ENCODE measurements at places on chromosomes 1 and 21.

DNA sequence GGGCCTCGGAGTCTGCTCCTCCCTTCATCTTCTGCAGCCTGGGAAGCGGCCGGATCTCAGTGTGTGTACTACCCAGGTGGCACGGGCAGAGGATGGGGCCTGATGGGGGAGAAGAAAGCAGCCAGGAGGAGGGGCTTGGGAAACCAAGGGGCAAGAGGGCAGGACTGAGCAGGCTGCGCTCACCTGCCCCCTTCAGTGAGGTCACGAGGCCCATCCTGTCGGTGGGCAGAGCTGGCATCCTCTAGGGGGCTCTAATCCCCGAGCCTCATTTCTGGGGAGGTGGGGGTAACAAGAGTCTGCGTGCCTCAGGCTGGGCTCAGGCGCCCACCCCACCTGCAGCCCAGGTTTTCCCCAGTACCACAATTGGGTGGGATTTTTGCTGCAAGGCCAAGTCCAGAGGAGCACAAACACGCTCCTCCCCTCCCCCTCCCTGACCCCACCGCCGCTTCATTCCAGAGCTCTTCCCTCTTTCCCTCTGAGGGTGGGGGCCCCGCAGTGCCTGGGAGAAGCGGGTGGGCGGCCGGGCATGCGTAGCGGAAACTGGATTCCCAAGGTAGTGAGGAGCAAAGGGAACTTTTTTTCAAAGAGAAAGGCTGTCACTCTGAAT is 1.8 kb upstream of the WNT3A start:
- no peak for DNase-seq

DNA sequence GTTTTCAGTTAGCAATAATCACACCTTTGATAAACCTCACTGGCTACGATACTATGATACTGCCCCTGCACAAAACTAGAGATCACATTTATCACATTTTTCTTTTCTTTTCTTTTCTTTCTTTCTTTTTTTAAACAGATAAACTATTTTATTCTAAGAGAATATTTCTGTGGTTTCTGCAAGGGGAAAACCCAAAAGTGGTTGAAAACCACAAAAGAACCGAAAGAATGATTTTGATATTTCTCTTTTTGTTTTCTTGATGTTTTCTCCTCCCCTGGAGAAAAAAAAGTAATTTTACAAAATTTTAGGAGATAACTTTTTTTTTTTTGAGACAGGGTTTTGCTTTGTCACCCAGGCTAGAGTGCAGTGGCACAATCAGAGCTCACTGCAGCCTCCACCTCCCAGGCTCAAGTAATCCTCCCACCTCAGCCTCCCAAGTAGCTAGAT is 18.4 kb upstream of the FRRS1 start:
- DNase-seq: no peak

GRCh38 chr1:223045164-223045957 is 97.7 kb downstream of the TLR5 start:
- no peak for DNase-seq

DNA sequence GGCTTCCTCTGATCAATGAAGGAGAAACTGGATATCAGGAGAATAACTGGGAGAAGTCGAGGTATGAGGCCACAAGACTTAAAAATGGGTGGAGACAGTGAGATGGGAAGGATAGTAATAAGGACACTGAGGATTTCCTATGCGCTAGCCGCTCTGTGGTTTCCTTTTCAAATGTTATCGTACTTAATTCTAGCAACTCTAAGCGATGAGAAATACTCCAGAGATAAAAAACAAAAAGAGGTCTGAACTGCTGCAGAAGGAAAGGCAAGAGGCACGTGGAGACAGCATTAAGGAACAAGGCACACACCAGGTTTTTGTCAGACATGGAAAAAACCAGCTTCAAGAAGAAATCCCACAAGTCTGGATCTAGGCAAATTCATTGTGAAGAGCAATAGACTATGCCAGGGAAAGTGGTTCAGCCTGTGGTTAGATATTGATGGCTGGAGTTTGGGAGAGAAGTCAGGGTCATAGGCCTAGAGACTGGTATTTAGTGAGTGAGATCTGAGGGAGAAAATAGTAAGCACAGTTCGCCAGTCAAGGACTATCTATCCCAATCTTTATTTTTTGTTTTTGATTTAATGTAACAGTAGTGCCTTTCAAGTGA is 5.3 kb downstream of the CLCA2 start:
- no peak for DNase-seq

DNA sequence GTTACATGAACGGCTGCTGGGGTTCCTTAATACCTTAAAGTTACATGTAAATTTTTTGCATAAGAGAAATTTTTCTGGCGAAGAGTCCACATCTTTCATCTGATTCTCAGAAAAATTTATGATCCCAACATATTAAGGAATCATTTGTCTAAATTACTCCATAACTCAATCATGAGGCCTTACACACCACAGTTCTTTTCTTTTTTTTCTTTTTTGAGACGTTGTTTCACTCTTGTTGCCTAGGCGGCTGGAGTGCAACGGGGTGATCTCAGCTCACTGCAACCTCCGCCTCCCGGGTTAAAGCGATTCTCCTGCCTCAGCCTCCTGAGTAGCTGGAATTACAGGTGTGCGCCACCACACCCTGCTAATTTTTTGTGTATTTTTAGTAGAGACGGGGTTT is 2.1 kb upstream of the S100A11 start:
- no peak for DNase-seq

GRCh38 chr1:86965827-86966182 is 51.4 kb downstream of the HS2ST1 start:
- DNase-seq: no peak

GRCh38 chr1:46622344-46622743 is 5.7 kb upstream of the MOB3C start:
- no peak for DNase-seq

GRCh38 chr1:93844262-93845045 is 34.6 kb downstream of the DNTTIP2 start:
- peak; percentile 43 for DNase-seq

GRCh38 chr1:26529655-26530409 is at the start of gene RPS6KA1:
TSS of gene RPS6KA1 (plus strand) at chr1:26529761. CDS start at chr1:26529921, 160 bp downstream.
- peak; percentile 65 for DNase-seq

GRCh38 chr21:29726044-29726443 is 213.8 kb downstream of the GRIK1 start:
- DNase-seq: no peak

DNA sequence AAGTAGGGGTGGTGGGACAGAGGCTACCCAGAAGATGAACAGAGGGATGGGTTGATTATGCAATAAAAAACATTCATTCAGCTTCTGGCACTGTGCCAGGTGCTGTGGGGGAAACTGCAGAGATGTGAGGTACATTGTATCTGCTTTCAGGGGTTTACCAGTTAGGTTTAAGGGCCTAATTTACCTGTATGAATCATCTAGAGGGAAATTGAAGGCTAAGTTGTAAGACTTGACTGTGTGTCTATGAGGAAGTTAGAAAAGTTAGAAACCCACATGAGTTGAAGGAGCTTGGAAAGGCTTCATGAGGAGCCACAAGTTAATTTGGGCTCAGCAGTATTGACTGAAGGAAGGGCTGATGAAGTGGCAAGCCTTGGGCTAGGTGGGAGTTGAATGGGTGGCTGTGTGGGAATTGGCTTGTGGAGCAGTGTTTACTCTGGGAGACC is 36.7 kb upstream of the APOBEC4 start:
- no peak for DNase-seq

GRCh38 chr1:170145770-170146676 is at the start of gene NTMT2:
TSS of gene NTMT2 (plus strand) at chr1:170145959. CDS start at chr1:170146108, 149 bp downstream.
- DNase-seq: peak; percentile 71

- no peak for DNase-seq
Observed at GRCh38 chr1:111605576-111605975, 14.0 kb upstream of the RAP1A start.

GRCh38 chr1:98763488-98764150 is 102.1 kb downstream of the SNX7 start:
- DNase-seq: no peak

GRCh38 chr21:45264146-45264911 is 23.4 kb downstream of the POFUT2 start:
- no peak for DNase-seq

DNA sequence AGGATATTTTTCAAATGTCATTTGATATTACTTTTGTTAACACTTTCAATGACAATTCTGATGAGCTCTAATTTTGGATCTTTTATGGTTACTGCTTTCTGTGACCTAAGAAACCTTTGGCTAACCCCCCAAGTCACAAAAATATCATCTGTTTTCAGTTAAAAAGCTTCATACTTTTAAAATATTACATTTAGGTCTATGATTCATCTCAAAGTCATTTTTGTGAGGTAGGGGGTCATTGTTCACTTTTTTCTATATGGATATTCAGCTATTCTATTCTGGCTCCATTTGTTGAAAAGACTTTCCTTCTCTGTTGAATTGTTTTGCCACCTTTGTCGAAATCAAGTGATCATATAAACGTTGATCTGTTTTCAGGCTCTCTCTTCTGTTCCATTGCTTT is 44.8 kb downstream of the UCHL5 start:
- DNase-seq: no peak
